ENCODE measurements at places on chromosomes 2 and 18. TPM values are rescaled to one million over a fixed set of nuclear protein-coding genes. Genes with fewer than 3 reads are reported as not detected.

The LINC00305 gene
- not detected for total RNA-seq

- DNase-seq, result no peak
Measured at GRCh38 chr18:44569391-44570055, 111.2 kb upstream of the SETBP1 start.

The RAB31 gene
- total RNA-seq, result 14.2 TPM

- DNase-seq, result no peak
Measured at GRCh38 chr2:222451224-222451674, 26.9 kb downstream of the SGPP2 start.

GRCh38 chr2:25301453-25302352, 40.0 kb downstream of the DNMT3A start:
- DNase-seq, result peak; percentile 39

DNA sequence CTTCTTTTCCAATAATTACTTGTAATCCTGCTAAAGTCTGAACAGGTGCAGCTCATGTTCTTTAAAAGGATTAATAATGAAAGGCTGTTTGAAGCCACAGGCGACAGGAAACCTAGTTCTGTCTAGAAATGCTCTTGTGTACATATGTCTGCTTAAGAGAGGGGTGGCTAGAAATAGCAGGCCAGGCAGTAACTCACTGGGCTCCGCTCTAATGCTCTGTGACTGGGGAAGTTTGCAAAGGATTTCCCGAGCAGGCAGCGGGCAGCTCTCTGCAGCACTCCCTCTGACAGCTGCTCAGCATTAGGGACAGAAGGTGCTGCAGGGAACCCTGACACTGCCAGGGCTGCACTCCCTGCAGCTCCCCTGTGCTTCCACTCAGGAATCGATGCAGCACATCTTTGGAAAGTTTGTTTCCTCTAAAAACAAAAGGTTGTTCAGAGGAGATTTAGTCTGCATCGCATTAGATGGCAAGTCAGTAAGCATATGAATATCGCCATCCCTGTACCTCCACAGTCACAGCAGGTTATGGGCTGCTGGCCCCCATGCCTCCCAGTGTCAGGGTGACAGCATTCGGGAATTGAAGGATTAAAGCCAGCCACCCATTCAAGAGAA, 33.1 kb upstream of the TTC39C start:
- DNase-seq, result no peak

- no peak for DNase-seq
Measured at GRCh38 chr2:196288006-196288538, 116.7 kb upstream of the STK17B start.

- DNase-seq, result no peak
Measured at GRCh38 chr2:207418419-207418818, 111.3 kb upstream of the CREB1 start.

DNA sequence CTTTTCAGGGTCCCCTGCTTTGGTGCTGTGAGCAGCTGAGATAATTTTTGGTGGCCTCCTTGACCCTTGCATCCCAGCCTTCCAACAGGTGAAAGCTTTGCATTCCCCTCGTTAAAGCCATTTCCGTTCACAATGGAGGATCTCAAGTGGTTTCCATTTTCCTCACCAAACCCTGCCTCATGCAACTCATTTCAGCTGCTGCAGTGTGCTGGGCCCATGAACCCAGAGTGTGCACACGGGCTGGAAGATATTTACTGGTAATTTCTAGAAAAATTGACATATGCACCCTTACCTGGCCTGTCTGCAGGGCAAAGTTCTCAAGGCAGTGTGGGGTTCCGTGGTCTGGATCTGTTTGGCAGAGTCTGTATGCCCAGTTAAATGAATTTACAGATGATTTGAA, 246.8 kb upstream of the HS6ST1 start:
- no peak for DNase-seq

The RAPH1 gene
- 14.3 TPM for total RNA-seq

DNA sequence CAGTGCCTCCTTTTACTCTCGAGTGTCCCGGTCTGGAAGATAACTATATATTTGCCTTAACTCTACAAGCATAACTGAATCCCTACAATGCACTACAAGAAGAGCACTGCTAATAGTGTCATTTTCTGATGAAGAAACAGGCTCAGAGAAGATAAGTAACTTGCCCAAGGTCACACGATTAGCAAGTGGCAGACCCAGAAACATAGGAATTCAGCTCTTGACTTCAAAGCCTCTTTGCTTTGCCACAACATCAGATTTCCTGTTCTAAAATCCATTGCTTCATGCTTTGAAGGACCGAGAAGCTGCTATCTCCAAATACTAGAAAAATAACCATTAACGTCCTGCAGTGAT, 65.6 kb downstream of the HS1BP3 start:
- DNase-seq, result no peak

The PJVK gene
- total RNA-seq, result 0.64 TPM

DNA sequence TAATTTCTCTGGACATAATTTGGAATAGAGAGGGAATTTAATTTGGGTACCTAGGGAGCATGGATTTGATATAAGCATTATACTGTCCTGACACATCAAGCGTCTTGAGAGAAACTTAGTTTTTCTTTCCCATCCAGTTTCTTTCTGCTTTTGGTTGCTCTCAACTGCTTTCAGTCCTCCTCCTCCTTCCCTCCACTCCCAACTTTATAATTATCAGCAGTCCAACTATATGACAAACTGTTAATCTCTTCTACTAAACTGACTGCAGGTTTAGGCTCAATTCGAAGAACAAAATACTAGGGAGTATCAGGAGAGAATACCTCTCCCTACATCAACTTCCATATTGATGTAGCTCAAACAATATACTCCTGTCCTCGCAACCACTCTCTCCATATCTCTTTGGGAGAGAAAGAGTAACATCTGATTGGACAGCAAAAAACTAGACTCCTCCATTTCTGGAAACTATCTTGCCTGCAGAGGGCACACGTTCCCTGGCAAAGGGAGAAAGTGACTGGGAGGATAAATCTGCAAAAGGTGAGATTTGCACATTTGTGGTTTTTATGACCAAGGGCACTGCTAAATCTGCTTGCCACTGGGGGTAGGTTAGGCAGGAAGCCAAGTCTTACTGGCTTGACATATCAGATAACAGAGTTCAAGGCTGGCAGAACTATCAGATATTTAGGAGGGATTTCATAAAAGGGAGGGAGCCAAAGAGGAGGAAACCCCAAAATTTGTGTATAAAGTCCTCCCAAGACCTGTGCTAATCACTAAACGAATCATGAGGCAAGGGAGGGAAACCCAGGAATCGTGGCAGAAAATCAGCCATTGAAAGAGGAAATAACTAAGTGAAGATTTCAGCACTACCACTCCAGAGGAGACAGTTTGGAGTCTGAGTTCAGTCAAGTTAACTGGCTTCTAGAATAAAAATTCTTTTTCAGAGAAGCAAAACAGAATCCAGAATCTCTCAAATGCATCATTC, 40.0 kb downstream of the ICA1L start:
- peak; percentile 62 for DNase-seq

Data from Caki2 (cell line).